Activated naive CD8-positive, alpha-beta T cell treated with anti-CD3 and anti-CD28 coated beads, Interleukin-2, amount 10 ng/mL, durations not matched to agents 7 days and 5 days (primary cell): ENCODE measurements at places on chromosomes 13 and 19.

DNA sequence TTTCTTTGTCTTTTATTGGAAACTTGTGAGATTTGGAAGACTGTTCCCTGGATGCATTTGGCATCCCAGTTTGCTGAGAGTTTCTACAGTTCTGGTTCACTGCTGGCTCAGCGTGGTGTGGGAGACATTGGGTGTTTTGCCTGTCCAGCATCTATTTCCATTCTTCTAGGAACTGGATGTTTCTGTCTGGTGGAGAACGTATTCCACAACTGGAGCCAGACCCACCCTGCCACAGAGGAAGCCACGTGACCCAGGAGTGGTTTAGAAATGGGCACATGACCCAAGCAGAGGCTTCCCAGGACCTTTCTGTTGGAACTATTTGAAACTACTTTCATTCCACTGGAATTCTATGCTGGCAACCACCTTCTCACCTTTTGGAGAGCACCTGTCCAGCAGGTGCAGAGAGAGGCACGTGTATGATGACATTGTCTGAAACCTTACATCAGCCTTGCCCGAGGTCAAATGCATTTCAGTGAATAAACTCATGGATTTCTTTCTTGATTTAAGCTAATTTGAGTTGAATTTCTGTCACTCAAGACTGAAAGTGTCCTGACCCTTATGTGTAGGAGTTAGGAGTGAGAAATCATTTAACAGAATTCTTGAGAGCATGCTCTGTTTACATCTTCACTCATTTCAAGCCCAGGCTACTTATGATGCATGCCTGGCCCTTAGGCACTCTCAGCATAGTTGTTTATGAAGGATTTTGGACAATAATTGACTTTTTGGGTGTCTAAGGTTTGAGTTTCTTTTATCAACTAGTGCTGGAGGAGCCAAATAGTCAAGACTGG lies 121.8 kb downstream of the AKAP11 start:
- DNase-seq: no peak
- peaks cover 64% of the 10 kb centered on the region for H3K4me1 ChIP-seq
- H3K27ac ChIP-seq: peak overlapping the region; percentile 97
- H3K36me3 ChIP-seq: peaks cover 12% of the 10 kb centered on the region

GRCh38 chr13:59770451-59770850 lies 393.3 kb downstream of the DIAPH3 start:
- H3K4me3 ChIP-seq: no peak overlapping the region
- no peak overlapping the region for H3K27ac ChIP-seq
- peaks cover 5% of the 10 kb centered on the region for H3K36me3 ChIP-seq

- DNase-seq: no peak
- H3K36me3 ChIP-seq: no peaks in the 10 kb centered on the region
- H3K27ac ChIP-seq: no peak overlapping the region
- no peak overlapping the region for H3K4me3 ChIP-seq
- peaks cover 38% of the 10 kb centered on the region for H3K4me1 ChIP-seq
Measured at GRCh38 chr13:114062754-114063153, 69.7 kb downstream of the RASA3 start.

GRCh38 chr19:3276341-3276799 lies 51.9 kb downstream of the CELF5 start:
- peak overlapping the region; percentile 79 for H3K4me3 ChIP-seq
- DNase-seq: no peak
- peak overlapping the region; percentile 45 for H3K27ac ChIP-seq
- peaks cover 10% of the 10 kb centered on the region for H3K27me3 ChIP-seq
- H3K36me3 ChIP-seq: peaks cover 2% of the 10 kb centered on the region

DNA sequence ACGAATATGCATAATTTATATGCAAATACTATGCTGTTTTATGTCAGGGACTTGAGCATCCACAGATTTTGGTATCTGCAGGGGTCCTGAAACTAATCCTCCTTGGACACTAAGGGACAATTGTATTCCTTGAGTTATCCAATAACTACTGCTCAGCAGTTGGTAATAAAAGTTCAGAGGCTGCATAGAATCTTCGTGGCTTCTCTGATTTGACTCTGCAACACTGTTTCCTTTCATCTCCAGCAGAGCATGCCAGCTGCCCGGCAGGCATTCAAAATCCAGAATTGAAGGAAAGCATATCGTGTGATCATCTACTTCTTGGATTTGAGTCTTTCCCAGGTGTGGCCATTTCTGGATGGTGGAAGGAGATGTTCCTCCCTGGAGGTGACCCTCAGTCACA lies 64.5 kb upstream of the MRI1 start:
- peaks cover 16% of the 10 kb centered on the region for H3K27me3 ChIP-seq
- no peaks in the 10 kb centered on the region for H3K4me1 ChIP-seq
- no peak for DNase-seq
- no peaks in the 10 kb centered on the region for H3K36me3 ChIP-seq
- no peak overlapping the region for H3K4me3 ChIP-seq
- no peak overlapping the region for H3K27ac ChIP-seq

DNA sequence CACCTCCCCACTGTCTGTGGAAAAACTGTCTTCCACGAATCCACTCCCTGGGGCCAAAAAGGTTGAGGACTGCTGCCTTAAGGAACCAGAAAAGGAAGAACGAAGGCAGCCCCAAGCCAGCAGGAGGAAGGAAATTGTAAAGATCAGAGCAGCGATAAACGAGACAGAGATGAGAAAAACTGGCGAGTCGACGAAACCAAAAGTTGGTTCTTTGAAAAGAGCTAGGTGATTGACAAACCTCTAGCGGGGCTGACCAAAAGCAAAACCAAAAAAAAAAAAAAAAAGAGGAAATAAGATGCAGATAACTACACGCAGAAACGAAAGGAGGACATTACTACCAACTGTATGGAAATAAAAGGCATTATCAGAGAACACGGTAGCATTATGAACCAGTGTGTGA lies 76.9 kb downstream of the GADD45B start:
- H3K27me3 ChIP-seq: no peaks in the 10 kb centered on the region
- H3K27ac ChIP-seq: peak overlapping the region; percentile 89
- no peaks in the 10 kb centered on the region for H3K36me3 ChIP-seq
- DNase-seq: no peak
- H3K4me3 ChIP-seq: peak overlapping the region; percentile 83

DNA sequence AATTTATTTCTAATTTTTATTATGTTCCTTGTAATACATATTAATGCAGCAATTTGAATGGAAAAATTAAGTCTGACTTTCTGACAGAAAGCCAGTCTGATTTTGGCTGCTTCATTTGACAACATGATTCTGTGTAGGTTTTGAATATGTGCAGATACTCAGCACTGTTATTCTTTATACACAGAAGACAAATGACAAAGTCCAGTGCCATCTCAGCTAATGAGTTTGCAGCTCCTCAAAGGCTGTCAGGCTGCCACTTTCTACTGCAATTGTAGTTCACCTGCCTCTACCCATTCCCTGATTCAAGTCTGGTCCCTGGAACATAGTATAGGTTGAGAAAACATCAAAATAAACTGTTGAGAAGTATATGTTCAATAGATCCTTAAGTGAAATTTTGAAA lies 2.9 kb upstream of the CHAMP1 start:
- H3K27me3 ChIP-seq: peaks cover 5% of the 10 kb centered on the region
- no peak overlapping the region for H3K27ac ChIP-seq
- peaks cover 6% of the 10 kb centered on the region for H3K36me3 ChIP-seq
- H3K4me1 ChIP-seq: peaks cover 19% of the 10 kb centered on the region

DNA sequence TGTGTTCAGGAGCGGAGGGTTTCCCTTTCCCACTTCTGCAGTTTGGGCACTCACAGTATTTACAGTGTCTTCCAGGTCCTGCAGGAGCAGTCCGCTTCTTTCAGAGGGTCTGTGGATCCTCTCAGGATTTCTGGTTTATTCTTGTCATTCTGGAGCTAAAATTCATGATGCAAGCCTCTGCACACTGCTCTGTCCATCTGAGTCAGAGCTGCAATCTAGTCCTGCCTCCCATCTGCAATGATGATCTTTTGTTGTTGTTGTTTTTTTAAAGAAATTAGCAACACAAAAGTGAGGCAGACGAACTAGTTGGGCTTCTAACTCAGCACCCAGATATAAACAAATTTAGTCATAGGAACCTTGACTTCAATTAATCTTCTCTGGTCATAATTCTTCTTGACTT lies 86.5 kb downstream of the DLEU7 start:
- no peaks in the 10 kb centered on the region for H3K36me3 ChIP-seq
- H3K27ac ChIP-seq: no peak overlapping the region
- H3K27me3 ChIP-seq: peaks cover 3% of the 10 kb centered on the region
- no peak for DNase-seq
- H3K4me1 ChIP-seq: peaks cover 9% of the 10 kb centered on the region
- no peak overlapping the region for H3K4me3 ChIP-seq
